LHCN-M2 (cell line): ENCODE measurements at places on chromosomes 2 and 18.
A peak's percentile ranks its signal among the peaks of the same experiment; 100 is the strongest.

- DNase-seq, result no peak
These were observed 24.1 kb downstream of the HJURP start for GRCh38 chr2:233830111-233830802.

DNA sequence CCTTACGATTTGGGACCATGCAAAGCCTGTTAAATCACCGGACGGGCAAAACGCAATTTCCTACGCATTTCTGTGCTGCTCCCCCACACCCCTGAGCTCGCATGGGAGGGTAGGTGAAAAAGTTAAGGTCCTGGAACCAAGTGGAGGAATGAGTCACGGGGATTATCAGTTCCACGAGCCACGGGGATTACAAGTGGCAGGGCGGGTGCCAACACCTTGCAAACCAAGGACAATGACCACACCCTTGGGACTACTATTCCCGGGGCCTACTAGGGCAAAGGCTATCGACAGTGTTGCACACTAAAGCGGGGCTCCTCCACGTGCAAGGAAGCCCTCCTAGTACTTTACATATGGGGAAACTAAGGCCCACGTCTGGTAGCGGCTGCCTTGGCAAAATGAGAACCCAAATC, 447 bp downstream of the RETSAT start:
- DNase-seq, result peak; percentile 23

GRCh38 chr2:102021779-102022178, 30.0 kb downstream of the IL1R2 start:
- no peak for DNase-seq

- DNase-seq, result peak; percentile 52
These were observed at the start of gene KCMF1 for GRCh38 chr2:84970868-84971509. TSS of gene KCMF1 (plus strand) at chr2:84971161. CDS start at chr2:84971452, 291 bp downstream.

DNA sequence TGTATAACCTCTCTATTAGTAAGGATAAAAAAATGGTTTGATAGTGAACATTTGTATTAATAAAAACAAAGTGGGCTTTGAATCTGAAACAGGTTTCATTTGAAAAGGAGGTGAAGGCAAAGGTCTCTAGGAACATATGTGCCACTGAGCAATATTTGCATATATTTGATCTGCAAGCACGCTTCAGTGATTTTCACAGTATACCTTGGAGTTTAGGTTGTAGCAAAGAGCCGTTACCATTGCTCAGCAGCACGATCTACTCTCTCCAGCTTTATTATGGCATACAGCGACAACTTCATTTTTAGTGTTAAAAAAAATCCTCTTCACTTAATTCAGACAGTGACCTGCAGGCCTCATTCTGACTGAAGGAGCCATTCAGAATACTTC, 75.8 kb upstream of the ZEB2 start:
- DNase-seq, result no peak

GRCh38 chr2:55090702-55091101, 40.5 kb upstream of the RTN4 start:
- peak; percentile 60 for DNase-seq

- peak; percentile 48 for DNase-seq
These were observed 376.3 kb upstream of the UBE2E3 start for GRCh38 chr2:180604077-180604476.

DNA sequence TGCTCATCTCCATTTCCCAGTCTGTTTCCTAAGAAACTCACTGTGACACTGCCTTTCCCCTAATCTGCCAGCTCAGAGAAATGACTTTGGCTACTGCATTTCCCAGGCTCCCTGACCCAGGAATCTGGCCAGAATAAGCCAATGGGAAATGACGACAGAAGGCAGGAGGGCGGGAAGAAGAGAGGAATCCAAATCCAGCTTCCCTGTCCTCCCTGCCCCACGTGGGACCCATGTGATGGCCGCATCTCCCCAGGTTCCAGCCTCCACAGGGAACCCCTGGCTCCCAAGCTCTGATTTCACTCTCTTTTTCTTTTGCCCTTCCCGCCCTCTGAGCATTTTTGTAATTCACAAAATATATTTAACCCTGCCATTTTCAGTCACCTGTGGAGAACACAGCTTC, 37.8 kb upstream of the RAB12 start:
- no peak for DNase-seq

DNA sequence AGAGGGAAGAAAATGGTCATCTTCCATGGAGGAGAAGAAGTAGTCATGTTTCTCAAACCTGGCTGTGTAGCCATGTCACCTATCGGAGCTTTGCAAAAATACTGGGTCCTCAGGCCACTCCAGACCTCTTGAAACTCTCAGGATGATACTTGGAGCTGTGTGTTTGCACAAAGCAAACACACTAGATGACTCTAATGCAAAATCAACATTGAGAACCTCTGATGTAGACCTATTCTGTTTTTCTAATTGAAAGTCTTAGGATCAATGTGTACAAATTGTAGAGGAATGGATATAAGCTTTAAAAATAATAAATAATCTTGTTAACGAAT, 444.3 kb downstream of the RND3 start:
- no peak for DNase-seq

DNA sequence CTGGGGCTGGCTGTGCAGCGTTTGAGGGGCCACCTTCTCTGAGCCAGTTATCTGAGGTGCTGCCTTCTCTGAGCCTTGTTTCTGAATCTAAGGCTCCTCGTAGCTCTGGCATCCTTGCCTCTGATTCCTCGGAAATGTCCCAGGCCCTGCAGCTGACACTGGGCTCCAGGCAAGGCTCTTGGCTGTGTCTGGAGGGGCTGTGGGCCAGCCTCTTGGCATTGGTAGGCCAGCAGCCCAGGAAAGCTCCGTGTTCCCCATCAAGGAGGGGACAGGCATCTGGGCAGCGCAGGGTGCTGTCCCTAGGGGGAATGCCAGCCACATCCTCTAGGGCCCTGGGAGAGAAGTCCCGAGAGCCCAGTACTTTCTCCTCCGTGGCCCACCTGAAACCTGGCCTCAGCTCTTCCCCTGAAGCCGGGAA, 40.7 kb upstream of the TAF1B start:
- no peak for DNase-seq

- DNase-seq, result peak; percentile 69
These were observed 130.3 kb upstream of the CXCR4 start for GRCh38 chr2:136248242-136248641.

- peak; percentile 55 for DNase-seq
These were observed 519 bp downstream of the TTL start for GRCh38 chr2:112482309-112483041.

DNA sequence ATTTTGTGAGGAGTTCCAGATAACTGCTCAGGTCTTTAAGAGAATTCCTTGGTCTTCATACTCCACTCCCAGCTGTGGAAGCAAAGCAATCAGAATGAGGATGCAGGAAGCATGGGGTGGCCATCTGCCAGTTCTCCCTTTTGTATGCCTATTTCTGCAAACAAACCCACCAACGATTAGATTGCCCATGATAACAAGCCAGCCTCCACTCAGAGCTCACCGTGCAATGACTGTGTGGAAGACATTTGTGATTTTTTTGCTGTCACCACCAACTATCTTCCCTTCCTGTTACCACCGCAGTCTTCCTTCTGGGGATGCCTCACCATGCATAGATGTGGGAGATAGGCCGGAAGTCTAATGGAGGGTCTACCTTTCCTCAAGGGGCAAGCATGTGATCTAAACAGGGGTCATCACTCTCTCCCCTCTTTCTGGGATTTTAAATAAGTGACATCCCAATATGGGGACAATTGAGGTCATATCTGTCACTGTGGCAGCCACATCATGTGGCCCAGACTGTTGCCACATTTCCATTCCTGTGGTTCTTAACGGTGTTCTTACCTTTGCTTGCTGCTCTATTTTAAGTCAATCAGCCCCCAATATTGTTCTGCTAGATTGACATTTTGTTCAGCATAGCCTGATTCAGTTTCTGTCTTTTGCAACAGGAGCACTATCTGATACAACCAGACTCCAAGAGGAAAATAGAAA, 4.4 kb downstream of the AFF3 start:
- no peak for DNase-seq

DNA sequence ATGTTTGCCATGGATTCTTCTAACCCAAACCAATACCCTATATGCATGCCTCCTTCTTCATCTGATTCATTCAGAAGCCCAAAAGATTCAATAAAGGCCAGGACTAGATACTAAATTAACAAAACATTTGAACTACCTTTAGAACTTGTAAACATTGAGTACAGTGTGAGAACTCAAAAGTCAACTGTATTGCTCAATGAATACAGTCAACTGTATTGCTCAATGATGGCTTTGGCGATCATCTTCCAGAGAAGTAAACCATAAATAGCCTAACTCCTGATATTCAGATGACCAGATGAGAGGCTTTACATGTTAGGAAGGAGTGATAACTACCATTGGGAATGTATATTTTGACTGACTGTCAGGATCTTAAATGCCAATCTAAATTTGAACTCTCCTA, 206.5 kb upstream of the ITGA4 start:
- peak; percentile 23 for DNase-seq
